ENCODE measurements at places on chromosomes 7 and 10.

- DNase-seq, result no peak
Measured at GRCh38 chr10:26408858-26409494, 29.2 kb upstream of the APBB1IP start.

DNA sequence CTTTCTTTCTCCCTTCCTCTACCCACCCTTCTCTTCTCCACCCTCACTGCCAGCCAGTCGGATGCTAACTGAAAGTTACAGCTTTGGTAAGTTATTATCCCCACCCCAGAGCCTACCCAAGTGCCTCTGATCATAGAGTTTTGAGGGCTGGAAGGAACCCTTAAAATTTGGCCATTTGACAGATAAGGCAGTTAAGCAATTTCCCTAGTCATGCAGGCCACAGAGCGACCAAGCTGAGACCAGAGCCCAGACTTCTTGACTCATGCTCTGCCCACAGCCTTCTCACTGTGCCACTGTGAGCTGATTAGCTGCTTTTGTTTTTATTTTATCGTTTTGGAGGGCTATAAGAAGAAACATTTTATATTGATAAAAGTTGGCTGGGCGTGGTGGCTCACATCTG lies 17.2 kb downstream of the SAP25 start:
- no peak for DNase-seq

GRCh38 chr10:82515256-82515655 lies 640.3 kb downstream of the NRG3 start:
- DNase-seq, result no peak

DNA sequence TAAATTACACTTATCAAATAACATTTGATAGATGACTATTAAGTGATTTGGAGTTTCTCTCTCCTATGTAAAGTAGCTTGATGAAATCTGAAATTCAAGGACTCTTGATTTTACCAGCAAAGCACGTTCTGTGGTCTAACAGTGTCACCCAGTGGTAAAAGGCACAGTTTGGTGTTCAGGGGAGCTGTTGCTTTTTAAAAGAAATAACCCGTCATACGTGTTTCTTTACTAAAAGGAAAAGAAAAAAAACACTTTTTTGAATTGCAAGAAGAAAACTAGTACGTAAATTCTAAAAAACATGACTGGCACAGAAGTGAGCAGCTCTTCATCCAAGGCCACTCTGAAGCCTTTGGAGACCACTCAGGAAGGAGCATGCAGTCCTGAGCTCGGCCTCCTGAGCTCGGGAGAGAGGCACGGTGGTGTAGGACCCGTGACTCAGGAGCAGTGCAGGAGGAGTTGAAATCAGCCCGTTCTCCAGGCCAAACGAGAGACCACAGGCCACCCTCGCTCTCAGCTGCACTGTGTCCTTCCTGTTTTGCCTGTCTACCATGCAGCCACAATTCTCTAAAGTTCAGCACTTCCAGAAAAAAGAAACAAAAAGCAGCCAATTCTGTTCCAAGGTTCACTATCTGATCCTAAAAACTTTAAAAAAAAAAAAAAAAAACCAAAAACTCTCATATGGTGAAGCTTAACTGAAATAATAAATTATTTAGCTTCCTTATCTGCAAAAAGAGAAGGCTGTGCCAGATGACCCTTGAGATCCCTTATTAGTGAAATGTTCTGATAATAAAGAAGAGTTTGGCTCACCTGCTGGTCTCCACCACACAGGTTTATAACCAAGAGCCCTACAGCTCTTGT lies 212.6 kb upstream of the FRMD4A start:
- no peak for DNase-seq

- DNase-seq, result no peak
Measured at GRCh38 chr7:154774303-154774969, 228.5 kb downstream of the PAXIP1 start.

- DNase-seq, result no peak
Measured at GRCh38 chr10:114290038-114290437, 51.0 kb downstream of the VWA2 start.

GRCh38 chr10:7797582-7797981 lies 9.6 kb downstream of the ATP5F1C start:
- no peak for DNase-seq

GRCh38 chr7:121525155-121525819 lies 129.2 kb upstream of the FAM3C start:
- DNase-seq, result no peak

DNA sequence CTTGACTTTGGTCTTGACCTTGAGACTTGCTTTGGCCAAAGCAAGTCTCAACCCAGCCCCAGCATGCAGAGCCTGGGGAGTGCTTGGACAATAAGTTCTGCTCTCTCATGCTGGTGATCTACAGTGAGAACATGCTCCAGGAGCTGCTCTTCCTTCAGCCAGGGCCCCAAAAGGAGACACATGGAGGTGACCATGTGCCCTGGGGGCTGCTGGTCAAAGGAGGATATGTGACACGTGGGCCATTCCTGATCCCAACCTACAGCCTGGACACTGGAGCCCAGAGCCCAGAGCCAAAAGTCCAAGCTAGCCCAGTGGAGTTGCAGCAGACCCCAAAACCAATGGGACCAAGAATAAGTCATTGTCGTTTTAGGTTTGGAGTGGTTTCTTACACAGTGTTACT lies 78.2 kb upstream of the CHST15 start:
- no peak for DNase-seq

DNA sequence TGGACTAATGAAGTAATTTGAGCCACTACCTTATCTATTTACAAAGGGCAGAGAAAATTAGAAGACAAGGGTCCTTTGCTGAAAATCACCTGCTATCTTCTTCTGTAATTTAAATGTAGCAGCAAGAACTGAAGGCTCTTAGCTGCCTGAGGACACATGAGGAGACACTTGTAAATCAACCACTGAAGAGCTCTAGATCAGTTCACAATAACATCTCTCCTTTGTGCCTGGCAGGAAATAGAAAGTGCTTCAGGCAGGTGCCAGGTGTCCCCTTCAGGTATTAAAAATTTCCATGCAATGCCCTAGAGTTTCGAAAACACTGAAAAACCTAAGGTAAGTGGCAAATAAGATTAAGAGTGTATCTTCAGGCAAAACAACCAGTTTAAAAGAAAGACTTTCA lies 474.6 kb downstream of the GRM8 start:
- no peak for DNase-seq

GRCh38 chr7:151185762-151186639 lies 1.0 kb downstream of the ASB10 start:
- DNase-seq, result no peak

DNA sequence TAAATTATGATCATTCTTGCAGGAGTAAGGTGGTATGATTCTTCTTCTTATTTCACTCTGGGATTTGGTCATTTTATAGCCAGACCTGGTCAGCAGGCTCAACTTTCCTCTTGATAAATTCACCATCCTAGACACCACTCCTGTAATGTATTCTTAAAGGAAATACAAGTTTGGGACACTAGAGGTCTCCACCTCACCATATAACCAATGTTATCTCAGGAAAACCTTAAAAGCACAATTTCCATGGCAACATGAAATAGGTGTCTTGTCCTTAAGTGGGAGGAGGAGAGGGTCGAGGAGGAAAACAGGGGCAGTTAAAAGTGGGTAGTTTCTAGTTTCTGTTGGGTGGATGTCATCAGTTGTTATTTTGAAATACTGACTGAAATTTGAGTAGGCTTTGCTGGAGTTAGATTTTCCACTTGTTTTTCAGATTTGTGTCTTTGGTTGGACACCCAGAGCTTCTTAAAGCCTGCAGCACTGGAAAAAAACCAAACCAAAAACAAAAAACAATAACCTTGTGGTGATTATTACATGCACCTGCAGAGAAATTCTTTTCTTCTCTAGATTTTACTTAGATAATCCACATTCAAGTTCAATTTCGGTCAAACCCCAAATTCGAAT lies 163.1 kb downstream of the PRKCQ start:
- no peak for DNase-seq

DNA sequence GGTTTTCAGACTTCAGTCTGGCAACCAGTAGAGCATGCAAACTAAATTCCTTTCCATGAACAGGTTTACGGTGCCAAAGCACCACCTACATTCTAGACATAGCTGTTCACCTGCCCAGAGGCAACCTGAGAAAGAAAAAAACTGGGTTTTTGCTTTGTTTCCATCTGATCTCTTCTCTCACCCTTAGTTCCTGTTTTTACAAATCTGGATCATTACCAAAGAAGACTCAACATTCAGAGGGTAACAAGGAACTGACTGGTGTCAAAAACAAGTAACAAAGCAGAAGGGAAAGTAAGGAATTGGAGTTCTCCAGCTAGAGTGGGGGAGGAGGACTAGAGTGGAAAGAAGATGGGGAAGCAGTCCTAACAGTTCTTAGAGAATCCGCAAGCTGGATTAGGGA lies 36.4 kb downstream of the CPVL start:
- no peak for DNase-seq

- DNase-seq, result no peak
Measured at GRCh38 chr10:102870221-102870620, 951 bp downstream of the AS3MT start.

DNA sequence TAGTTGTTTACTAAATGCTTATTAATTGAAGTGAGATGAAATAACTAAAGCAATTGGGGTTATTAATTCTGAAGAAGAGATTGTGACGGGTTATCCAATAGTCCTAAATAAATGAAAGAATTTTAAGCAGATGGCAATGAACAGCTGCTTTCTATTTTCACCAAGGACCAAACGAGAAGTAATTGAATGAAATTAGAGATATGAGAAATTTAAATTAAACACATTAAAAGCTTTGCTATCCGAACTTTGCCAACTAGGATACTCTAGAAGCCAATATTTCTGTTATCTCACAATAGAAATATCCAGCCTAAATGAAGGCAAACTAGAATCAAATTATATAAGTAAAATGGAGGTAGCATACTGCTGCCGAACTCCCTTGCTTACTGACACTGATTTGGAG lies 103.2 kb downstream of the GPR37 start:
- no peak for DNase-seq

- DNase-seq, result no peak
Measured at GRCh38 chr10:21747809-21748208, 213.8 kb downstream of the MLLT10 start.

- DNase-seq, result no peak
Measured at GRCh38 chr7:130695840-130696239, 9.5 kb upstream of the TSGA13 start.

DNA sequence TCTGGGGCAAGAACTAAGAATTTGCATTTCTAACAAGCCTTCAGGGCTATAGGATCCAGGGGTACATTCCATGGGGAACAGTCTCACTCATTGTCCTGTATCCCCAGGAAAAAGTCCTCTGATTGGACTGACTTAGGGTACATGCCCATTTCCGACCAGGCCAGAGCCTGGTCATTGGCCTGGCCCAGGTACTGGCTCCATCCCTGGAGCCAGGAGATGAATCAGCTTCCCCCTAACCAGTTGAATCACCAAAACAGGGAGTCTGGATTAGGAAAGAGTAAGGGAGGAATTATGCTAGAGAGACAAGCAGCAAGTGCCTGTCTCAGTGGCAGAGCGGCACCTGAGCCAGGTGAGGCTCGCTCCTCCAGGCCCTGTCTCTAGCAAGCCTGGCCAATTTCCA lies 137.5 kb downstream of the FGFR2 start:
- no peak for DNase-seq

DNA sequence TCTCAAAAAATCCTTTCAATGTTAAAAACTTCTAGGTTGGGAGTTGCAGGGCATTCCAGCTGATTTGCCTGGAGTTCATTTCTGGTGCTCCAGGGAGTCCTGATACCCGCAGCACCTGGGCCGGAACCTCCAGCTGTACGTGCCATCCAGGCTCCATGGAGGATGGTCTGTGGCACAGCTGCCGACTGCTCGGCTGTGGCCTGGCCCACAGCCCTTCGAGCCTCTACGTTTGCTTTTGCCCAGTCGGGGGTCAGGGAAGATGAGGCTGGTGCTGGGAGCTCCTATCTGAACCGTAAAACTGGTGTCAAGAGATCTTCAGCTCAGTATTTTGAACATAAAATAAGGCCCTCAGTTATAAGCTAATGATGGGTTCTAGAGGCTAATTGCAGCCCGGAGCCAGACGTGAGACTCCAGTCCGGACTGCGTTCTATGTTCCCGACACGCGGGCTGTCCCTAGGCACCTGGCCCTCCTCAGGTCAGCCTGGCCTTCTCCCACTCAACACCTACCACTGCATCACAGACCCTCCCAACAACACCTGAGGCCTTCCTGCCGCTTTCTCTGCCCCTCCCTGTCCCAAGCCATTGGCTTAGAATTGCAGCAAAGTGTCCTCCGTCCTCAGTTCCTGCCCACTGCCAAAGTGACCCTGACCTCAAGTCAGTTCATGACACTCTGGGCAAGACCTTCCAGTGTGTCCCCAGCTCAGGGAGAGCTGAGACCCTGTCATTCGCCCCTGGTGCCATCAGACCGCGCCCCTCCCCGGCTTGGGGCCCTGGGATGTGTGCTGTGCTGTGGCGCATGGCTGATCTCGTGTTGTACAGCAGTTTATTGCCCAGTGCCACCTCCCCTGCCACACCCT lies 64.2 kb upstream of the DNAJB6 start:
- DNase-seq, result no peak

DNA sequence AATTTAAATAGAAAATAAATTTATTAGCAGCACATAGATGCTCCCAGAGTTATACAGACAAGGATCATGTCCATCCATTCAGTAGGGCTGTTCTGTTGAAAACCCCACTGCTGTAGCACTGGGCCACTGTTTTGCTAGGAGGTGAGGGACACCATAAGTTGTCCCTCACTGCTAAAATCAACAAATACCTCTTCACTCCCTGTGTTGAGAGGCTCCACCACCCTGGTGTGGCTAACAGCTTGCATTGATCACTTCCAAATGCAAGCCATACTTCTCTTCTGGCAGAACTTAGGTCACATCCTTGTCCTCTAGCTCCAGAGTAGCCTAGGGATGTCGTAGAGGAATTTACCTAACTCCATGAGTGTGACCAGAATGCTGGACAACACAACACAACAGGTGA lies 55.4 kb downstream of the MDFIC start:
- no peak for DNase-seq

- no peak for DNase-seq
Measured at GRCh38 chr10:113565364-113565763, 12.5 kb downstream of the HABP2 start.

DNA sequence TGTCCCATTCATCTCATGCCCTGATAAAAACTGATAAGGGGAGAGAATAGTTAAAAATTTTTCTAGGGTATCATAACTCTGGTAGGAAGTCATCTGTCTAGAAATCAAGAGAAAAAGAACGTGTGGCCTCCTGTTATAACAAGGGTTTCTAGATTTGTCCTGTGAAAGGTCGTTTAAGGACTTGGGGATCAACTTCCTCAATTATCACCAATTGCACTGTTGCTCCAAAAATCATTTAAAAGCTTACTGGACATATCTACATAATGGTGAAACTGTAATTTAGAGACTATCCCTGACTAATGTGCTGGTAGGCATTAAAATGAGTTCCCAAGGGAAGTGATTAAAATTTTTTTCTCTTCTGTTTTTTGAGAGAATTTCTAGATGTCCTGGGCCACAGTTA lies 58.2 kb downstream of the GPR141 start:
- DNase-seq, result no peak

- no peak for DNase-seq
Measured at GRCh38 chr10:2839081-2839725, 228.1 kb upstream of the PFKP start.

Measured in stimulated activated CD4-positive, alpha-beta T cell treated with anti-CD3 and anti-CD28 coated beads, Interleukin-1b, Interleukin-23, amount 100 ng/mL, for 24 hours (primary cell).